AG09319 (cell line): ENCODE measurements at places on chromosomes 5 and 9.

DNA sequence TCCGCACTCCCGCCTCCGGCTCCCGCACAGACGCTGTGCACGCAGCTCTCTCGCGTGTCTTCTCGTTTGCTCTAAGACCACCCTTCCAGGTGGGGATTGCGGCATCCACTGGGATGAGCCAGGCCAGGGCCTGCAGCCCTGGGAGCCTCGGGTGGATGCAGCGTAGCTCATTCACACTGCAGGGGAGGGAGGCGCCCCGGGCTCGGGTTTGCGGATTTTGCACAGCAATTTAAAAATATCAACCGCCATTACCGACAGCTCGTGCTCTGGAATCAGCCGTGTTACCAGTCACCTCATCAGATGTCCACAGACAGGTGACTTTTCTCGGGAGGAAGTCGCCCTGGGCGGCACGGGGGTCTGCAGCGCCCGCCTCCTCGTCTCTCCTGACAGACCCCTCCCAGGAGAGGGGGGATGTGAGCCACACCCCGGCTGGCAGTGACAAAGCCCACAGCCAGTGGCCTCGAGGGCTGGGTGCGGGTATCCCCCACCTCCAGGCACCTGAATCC lies 20.8 kb upstream of the SLC6A3 start:
- DNase-seq = no peak

- no peak for DNase-seq
These were observed 63.3 kb downstream of the DCP2 start for GRCh38 chr5:113039934-113040285.

DNA sequence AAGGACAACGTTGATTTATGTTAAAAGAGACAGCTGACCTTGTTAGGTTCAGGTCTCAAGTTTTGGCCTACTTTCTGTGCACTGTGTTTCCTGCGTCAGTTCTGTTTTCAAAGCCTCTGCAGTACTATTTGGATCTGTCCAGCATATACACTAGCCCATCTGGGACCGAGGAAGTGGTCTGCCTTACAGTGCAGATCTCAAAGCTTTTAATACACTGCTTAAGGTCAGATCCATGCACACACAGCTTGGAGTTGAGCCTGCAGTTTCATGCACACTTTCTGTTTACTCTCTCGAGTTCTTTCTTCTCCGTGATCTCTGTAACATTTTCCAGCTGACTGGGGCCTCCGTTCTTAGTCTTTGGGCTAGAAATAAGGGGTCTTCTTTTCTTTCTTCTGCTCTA lies 24.1 kb downstream of the CARTPT start:
- DNase-seq = no peak

- DNase-seq = no peak
These were observed 171.8 kb upstream of the TNC start for GRCh38 chr9:115289757-115290208.

- DNase-seq = no peak
These were observed 21.2 kb downstream of the GNAQ start for GRCh38 chr9:78010445-78010844.

- no peak for DNase-seq
These were observed 34.4 kb downstream of the CFAP90 start for GRCh38 chr5:7816535-7816901.

DNA sequence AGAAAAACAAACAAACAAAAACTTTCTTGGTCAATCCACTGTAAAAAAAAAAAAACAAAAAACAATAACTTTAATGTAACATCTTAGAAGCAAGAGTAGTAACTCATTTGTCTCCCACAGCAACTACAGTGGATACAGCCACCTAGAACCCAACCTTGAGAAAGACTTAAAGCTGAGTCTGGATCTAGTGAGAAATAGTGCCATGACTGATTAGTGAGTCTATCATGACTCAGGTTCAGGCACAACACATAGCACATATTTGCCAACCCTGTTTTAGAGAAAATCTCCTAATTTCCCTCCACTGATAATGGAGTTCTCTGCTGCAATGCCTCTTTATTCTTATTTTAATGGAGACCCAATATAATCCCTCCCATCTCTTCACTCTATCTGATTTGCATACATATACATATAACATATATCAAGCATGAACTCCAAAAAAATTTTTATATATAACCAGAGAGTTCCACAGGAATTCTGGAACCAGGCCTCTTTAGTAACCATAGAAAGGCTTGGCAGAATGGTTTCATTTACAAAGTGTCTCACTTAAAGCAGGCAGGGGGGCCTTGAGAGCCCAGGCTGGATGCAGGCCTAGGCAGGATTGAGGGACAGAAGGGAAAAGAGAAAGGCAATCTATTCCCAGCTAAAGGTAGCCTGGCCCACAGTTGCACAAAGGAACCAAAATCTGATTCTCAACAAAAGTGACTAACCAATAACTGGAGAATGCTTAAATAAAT lies 11.9 kb upstream of the NR4A3 start:
- DNase-seq = no peak

DNA sequence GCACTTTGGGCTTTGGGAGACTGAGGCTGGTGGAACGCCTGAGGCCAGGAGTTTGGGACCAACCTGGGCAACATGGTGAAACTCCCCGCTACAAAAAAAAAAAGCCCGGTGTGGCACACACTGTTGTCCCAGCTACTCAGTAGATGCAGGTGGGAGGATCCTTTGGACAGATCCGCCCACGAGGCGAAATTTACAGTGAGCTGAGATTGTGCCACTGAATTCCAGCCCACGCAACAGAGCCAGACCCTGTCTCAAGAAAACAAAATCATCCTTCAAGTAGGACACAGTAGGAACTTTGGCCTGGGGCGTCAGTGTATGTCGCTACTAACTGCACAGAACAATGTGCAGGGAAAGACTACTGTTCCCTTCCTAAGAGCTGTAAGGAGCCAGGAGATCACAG lies 4.8 kb downstream of the RPS14 start:
- no peak for DNase-seq

DNA sequence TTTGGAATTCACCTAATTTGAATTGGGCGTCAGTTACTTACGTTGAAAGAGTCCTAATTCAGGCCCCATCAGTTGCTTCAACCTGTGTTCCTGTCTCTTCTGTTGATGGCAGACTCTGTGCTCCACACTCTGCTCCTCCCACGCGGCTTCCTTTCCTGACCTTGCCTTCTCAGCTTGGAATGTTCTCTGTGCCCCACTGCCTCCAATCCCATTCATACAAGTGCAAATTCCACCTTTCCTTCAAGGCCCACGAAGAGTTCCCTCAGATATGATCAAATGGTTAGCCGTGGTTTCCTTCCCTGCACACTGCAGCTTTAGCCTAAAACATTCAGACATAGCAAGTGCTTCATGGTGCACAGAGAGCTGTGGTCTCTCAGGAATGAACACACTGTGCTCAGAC lies 65.7 kb downstream of the SREK1 start:
- no peak for DNase-seq

DNA sequence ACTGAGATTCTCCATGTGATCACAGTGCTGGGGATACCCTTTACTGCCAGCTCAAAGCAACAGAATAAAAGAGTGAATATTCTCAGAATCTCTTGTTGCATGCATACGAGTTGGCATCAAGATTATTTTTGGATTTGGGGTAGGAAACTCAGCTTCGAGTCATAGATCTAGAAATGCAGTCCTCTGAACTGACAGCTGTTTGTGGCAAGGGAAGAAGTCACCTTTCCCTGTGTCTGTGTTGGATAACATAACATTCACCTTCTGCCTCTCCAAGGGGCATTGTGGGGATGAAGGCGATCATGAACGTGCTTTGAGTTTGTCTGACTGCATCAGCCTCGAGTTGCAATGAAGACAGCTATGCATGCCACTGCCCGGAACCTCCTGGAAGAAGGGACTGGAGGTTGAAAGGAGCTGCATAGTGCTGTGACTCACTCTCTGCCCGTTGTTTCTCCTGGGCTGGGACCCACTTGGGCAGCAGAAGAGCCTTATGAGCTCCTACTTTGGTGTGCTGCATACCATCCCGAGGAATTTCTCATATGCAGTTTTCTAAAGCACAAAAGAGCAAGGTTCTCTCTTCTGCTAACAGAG lies 231.7 kb downstream of the ARHGAP26 start:
- DNase-seq = no peak

- no peak for DNase-seq
These were observed 443.4 kb downstream of the ANXA1 start for GRCh38 chr9:73595036-73595545.

DNA sequence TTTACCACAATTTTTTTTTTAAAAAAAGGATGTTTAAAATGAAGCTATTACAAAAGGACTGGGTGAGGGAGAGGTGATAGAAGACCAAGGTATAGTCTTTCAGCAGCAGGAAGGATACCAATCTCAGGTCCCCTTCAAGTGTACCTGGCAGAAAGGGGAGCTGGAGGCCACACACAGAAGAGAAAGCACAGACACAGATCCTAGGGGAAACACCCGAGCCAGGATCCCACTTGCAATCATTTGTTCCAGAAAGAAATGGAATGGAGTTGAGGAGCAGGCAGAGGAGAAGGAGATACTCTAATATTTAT lies 5.6 kb downstream of the GNPDA1 start:
- no peak for DNase-seq

- DNase-seq = no peak
These were observed 507.3 kb upstream of the TNC start for GRCh38 chr9:115625251-115625650.

DNA sequence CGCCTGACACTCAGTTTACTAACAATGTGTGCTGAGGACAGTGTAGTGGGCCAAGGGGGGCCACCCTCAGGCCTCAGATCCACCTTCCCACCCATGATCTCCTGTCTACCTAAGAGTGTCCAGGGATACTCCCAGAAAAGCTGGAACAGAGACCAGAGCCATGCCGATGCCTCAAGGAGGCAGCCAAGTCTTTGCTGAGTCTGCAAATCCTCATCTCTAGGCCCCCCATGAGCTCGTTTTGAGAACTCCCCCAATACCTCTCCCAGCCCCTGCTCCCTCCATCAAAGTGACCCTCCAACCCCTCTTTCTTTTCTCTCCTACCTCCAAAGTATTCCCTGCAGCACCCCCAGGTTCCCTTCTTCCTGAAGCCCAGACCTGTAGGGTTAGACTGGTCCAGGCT lies 53.5 kb downstream of the PCDH1 start:
- DNase-seq = no peak

DNA sequence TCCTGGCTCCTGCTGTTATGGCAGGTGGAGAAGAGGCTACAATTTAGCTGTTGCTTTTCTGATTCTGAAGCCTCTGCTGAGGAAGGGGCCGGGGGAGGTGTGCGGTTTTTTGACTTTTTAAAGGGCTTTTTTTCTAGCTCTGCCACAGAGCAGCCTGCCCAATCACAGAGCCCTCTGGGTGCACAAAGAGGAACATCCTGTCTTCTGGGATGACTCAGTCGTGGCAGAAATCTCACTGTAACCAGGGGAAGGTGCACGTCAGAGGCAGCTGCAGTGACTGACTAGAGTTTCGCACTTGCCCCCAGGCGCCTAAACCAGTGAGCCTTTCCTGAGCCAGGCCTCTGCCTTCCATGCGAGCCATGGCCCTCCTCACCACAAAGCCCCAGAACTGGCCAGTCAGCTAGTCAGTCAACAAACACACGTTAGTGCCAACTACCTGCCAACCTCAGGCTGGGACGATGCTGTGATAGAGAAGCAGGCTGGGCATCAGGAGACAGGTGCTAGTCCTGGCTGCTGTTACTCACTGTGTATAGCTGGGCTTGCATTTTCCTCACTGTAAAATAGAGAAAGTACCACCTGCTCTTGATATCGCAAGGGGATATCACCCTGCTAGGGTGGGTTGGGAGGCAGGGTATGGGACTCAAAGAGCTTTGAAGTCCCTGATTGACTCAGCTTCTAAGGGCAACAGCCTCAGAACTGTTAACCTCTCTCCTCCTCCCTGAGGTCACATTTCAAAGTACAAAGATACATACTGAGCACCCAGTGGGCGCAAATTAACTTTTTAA lies 2.2 kb downstream of the AKNA start:
- no peak for DNase-seq

GRCh38 chr5:171808951-171809350 lies 23.3 kb downstream of the SMIM23 start:
- DNase-seq = no peak

DNA sequence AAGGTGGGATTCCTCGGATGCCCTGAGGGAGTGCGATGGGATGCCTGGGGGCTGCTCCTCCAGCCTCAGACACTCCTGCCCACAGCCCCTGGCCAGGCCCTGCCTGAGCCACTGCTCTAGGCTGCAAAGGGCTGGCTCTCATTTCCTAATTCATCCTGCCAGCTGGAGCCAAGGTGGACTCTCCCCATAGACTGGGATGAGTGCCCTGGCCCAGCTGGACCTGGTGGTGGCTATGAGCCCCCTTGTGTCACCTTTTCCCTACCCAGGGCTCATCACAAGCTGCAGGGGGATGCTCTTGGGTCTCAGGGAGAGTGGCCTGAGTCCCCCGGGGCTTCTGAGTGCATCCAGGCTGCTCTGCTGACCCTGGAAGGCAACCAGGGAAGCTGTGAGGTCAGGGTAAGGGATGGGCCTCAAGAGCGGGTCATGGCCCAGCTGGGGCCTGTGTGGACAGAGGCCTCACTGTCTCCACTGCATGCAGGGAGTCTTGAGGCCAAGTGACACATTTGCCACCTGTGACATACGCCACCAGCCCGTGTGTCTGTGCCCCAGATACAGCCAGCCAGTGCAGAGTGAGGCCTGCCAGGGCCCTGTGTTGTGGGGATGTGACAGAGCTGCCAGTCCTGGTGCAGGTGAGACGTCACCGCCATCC lies 102.7 kb upstream of the IER5L start:
- DNase-seq = no peak

- no peak for DNase-seq
These were observed 38.4 kb downstream of the NACC2 start for GRCh38 chr9:136056546-136057235.

DNA sequence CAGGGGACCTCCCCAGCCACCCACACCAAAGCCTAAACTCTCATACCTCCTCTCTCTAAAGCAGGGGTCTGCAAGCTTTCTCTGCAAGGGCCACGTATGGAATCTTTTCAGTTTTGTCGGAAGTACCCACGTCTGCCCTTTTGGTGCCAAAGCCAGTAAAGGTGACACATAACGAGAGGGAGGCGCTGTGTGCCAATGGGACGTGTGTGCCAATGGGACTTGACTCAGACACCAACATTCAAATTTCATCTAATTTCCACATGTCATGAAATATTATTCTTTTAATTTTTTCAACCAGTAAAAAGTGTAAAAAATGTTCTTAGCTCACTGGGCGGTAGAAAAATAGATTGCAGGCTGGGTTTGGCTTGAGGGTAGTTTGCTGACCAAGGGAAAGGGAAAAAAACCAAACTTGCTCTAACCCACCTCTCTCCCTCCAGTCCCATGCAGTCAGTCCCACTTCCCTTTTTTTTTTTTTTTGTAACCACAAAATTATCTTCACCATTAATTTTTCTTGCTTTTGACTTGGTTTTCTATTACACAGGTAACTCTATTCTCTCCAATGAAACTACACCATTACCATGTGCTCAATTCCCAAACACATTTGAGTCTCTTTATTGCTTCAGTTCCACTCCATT lies 25.5 kb downstream of the OR2V1 start:
- DNase-seq = no peak

DNA sequence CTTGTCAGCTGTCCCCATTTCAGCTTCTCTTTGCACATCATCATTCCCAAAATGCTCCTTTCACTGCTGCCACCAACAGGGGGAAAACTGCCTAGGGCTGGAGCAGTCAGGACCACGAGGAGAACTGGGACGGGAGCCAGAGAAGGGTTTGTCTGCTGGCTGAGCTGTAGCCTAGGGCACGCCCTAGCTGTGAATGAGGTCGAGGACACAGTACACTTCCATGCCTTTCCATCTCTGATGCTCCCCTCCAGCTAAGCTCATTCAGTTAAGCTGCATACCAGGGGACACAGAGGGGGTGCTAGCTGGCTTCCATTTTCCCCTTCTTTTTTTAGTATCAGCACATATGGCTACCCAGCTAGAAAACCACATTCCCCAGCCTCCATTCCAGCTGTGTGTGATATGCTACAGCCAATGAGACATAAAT lies 64.7 kb downstream of the STK10 start:
- DNase-seq = peak; percentile 42

GRCh38 chr5:93892481-93892880 lies 151.1 kb upstream of the POU5F2 start:
- DNase-seq = no peak
